T1000 (cell line): ENCODE measurements at places on chromosomes 13 and 19.

GRCh38 chr13:55653497-55653896, 1487.2 kb upstream of the PRR20A start:
- DNase-seq, result no peak

DNA sequence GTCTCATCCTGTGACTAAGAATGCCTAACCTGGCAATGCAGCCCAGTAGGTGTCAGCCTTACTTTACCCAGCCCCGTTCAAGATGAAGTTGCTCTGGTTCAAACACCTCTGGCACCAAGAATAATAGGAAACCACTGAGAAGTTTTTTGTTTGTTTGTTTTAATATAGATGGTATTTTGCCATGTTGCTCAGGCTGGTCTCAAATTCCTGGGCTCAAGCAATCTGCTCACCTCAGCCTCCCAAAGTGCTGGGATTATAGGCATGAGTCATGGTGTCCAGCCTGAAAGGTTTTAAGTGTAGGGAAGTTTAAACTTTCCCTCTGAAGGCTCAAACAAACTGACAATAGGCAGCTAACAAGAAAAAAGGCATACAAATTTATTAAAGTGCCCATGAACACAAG, 51.2 kb upstream of the ABCC4 start:
- no peak for DNase-seq

GRCh38 chr13:55464222-55464621, 1676.5 kb upstream of the PRR20A start:
- DNase-seq, result no peak

DNA sequence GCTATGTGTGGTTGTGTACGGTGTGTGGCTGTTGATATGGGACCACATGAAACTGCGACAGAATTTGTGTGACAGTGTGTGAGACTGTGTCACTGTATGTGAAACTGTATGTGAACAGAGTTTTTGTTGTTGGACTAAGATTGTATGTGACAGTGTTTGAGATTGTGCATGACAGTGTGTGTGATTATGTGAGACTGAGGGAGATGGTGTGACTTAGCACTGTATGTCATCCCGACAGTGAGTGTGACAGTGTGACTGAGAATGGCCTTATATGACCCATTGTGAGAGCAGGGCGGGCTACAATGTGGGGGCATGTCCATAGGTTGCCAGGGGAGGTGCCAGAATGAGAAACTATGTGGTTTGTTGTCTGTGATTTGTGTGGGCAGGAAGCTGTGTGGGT, 930 bp downstream of the ZNF583 start:
- no peak for DNase-seq

- no peak for DNase-seq
These were observed 4.0 kb upstream of the NKPD1 start for GRCh38 chr19:45164577-45165335.

- no peak for DNase-seq
These were observed 825 bp upstream of the CARM1 start for GRCh38 chr19:10870501-10870954.
